ENCODE measurements at places on chromosomes 6 and 20. TPM values are rescaled to one million over a fixed set of nuclear protein-coding genes. Genes with fewer than 3 reads are reported as not detected.

The NRSN1 gene
- not detected for total RNA-seq

GRCh38 chr6:7328243-7328642, 15.2 kb upstream of the SSR1 start:
- ATAC-seq: no peak

The TRIM15 gene
- total RNA-seq: not detected

DNA sequence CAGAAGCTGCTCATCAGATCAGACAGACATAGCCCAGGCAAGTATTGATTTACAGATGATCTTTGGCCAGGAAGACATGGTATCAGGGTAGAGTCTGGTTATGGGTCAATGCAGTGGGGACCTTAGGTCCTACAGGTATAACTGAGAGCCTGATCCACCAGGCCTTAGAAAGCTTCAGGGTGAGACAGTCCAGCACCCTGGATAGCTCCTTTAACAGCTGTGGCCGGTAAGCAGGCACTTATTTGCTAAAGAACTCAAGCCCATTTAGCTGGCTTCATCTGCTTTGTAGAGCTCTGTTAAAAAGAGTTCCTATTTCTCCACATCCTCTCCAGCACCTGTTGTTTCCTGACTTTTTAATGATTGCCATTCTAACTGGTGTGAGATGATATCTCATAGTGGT, 39.6 kb downstream of the ESR1 start:
- ATAC-seq: peak; percentile 29

DNA sequence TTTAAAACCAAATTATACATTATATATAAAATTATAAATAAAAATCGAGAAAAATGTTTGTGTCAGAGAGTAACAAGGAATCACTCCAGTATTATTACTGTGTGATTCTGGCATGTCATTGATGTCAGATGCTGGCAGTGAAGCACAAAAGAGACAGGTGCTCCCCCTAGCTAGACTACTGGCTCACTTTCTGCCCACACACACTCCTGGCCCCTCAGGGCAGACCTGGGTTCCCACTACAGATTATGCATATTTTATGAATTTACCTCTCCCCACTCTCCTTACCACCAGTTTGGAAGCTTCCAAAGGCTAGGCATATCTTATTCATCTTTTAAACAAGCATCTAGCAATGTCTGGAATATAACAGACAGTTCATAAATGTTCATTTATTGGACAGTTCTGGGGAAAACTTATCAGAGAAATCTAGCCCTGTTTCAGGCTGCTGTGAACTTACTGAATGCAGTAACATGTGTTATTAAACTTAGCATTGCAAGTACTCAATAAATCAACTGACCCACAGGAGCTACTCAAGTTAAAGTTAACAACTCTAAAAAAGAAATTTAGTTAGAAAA, 12.8 kb downstream of the SNX3 start:
- ATAC-seq: no peak

DNA sequence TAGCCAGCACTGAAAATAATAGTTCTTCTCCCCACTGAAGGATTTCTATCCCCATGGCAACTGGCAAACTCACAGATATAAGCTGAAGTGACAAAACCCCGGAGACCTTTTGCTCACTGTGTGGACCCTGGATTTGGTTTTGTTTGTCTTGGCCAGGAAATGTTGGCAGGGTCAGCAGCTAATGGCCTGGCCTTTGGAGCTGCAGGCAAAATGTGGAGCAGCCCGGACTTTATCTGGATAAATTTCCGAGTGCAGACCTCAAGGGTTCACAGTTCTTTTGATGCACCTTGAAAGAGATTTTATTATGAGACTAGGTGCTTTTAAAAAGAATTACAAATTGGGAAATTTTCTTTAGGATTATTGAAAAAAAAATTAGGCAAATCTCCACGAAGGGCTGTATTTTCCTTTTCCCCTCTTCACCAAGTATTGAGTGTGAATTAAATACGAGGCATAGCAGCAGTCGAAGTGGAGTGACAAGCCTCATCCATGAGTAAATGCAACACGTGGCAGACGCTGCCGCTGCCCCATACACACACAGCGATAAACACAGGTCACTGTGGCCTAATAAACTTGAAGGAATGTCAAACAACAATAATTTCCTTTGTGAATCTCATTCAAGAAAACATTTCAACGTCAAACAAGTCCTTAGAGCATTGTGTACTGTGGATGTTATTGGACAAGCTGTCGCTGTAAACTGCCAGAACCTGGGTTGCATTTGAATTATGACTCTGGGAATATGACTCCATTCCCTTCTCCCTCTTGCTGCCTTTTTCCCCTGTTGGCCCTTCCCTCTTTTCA, 35.1 kb upstream of the CCN6 start:
- no peak for ATAC-seq

DNA sequence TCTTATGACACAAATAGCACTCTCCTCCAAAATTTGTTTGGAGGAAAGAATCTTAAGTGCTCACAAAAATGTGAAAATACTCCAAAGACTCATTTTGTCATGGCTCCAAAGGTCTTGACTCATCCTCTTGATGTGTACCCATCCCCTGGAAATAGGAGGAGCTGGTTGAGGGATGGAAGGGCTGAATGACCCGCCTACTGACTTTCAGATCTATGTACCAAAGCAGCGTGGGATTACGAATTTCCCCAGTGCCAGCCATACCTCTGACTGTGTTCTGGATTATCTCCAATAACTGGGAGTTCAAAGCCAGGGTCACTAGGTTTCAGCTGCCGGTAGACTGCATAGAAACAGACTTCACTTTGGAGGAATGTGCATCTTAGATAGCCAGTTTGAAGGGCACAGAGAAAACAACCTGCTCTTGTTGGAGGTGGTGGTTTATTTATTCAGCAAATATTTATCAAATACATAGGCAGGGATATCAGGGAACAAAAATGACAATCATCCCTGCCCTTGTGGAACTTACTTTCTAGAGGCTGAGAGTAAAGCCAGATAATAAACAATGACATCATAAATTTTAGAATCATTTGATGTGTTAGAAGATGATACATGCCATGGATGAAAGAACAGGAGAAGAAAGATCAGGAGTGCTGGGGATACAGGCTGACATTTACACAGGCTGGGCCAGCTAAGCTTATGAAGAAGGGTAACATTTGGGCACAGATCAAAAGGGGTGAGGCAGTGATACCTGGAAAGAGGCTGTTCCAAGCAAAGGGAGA, 246.6 kb downstream of the TBXT start:
- no peak for ATAC-seq

DNA sequence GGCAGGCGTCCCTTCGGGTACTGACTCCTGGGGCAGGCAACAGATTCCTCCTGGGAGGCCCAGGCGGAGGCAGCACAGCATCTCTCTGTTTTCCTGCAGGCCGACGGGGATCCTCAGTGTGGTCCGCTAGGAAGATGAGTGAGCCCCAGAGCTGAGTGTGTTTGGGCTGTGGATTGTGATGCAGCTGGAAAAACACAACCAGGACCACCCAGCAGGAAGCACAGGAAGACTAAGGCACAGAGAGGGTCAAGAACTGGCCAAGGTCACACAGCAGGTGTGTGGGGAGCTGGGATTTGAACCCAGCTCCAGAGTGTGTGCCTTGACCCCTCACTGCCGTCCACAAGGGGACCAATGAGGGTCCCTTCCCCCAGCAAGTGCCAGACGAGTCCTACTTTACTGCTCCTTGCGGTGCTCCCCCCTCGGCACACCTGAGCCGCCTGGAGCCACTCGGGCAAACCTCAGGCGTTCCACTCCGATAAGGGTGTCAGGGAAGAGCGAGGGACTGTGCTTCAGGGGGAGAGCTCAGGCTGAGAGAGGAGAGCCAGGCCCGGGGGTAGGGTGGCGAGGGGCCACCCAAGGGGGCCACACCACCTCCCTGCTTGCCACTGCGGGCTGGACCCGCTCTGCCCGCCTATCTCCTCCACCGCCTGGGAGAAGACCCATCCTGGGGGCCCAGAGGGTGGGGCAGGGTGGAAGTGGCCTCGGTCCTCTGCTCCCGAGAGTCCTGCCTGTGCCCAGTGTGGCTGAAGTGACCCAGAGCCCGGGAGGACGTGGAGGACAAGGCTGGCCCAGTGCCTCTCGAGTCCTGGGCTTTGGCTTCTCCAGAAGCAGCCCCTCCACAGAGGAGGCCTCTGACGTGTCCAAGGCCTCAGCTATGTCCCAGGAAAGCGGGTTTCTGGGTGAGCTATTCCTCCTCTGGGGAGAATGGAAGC, 63.3 kb downstream of the YTHDF1 start:
- ATAC-seq: no peak

DNA sequence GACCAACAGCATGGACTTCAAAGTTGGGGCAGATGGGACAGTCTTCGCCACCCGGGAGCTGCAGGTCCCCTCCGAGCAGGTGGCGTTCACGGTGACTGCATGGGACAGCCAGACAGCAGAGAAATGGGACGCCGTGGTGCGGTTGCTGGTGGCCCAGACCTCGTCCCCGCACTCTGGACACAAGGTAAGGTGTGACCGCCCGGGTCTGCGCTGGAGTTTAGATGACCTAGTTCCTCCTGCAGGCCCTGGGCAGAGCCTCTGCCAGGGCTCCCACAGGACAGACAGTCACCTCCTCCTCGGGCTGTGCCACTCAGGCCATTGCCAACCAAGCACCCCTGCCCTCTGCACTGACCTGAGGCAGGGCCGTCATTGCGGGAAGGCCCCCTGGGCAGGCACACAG, 322.1 kb downstream of the TAF4 start:
- ATAC-seq: no peak

The ETV7 gene
- total RNA-seq: 2.1 TPM

- ATAC-seq: no peak
These were observed 555.5 kb downstream of the PTPRT start for GRCh38 chr20:42634156-42634555.

DNA sequence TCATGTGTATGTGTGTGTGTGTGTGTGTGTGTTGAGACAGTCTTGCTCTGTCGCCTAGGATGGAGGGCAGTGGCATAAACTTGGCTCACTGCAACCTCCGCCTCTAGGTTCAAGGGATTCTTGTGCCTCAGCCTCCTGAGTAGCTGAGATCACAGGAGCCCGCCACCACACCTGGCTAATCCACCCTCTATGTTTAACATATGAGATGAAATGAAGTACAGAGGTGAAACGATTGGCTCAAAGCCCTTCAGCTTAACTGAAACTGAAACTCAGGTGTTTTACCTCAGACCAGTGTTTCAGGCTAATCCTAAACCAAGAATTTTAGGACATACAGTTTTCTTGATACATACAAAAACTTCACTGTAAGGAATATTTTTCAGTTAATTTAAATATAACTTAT, 167.3 kb downstream of the KCNQ5 start:
- no peak for ATAC-seq

The XKR7 gene
- not detected for total RNA-seq

DNA sequence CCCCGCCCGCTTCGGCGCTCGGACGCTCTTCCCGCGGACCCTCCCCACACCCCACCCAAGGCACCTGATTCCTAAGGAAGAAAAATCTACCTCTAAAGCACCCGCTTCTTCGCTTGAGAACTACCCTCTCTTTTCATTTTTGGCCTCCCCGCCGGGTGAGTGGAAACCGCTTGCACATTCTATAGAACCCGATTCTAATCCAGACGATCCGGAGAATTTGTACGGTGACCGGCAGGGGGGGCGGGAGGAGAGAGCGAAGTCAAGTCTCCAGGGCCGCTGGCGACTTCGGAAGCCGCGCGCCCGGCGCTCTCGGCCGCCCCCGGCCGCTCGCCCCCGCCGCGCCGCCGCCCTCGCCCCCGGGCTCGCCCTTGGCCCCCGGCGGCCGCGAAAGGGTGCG, at the start of gene RBM24:
TSS of gene RBM24 (plus strand) at position 262 of the 397 bp plus-strand sequence. CDS start 221 bp downstream, outside the sequence.
- ATAC-seq: peak; percentile 52

GRCh38 chr6:72464791-72465691, 156.8 kb upstream of the KCNQ5 start:
- ATAC-seq: peak; percentile 49

The KCNB1 gene
- 0.52 TPM for total RNA-seq

The PPP1R16B gene
- 2.3 TPM for total RNA-seq

DNA sequence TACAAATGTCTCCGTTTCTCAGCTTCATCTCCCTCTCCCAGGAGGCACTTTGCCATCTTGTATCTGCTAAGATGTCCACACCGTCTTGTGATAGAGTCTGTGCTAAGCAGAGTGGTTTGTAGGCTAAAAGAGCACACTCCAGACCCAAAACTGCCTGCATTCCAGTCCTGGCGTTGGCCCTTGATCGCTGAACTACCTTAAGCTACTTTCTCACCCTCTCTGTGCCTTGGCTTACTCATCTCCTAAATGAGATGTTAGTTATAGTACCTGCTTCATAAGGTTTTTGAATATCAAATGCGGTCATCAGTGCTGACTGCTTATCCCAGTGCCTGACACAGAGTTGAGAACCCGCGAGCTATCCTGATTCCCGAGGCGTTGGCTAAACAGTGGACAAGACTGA, 14.0 kb downstream of the CASS4 start:
- ATAC-seq: no peak

DNA sequence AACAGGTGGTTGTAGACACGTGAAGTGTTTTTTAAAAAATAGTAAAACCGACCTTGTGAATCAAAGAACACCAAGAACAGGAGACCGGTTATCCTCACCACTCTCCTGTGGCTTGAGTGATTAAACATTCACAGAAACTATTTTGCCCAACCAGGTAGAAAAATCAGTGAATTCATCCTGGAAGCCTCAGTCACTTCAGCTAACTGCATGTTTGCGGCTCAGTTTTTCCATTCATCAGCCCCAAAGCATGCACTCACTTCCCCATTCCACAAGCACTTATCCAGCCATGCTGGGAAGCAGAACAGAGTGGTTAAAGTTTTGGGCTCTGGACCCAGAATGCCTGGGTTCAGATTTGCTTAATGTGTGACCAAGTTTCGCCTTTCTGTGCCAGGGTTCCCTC, 2.4 kb downstream of the LRRN4 start:
- ATAC-seq: no peak

All from esophagus mucosa (tissue), 1 donor.